ENCODE measurements at places on chromosomes 6 and 20. TPM values are rescaled to one million over a fixed set of nuclear protein-coding genes. Genes with fewer than 3 reads are reported as not detected.

DNA sequence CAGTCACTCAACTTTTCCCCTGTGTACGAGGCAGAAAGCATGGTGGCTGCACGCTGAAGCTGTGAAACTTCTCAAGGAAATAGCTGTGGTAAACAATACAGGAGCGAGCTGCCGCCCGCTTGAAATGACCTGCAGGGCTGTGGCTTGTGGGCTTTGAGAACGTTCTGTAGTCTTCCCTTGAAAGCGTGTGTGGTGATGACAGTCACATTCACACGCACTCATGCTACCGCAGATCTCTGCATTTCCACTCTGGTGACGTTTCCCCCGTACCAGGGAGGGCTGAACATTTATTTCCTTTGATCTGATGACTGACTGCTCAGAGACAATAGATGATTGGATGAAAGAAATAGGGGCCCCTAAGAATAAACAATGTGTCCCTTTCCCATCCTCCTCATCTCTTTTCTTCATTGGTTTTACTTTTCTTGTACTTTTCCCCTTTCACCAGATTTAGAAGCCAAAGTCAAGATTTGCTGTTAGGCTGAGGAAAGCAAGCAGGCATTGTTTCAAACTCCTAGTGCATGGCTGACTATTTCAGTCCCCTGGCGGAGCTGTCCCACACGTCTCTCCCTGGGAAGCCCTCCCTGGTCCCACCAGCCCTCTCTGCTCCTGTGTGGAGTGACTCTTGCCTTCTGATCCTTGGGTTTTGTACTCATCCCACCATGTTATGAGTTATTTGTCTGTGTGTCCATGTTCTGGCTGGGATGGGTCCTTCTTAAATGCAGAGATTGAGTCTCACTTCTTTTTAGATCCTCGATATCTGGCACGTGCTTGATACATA lies 3.9 kb downstream of the SYTL3 start:
- DNase-seq: peak; percentile 99

MAP3K5 gene
- total RNA-seq: 17.8 TPM

DNA sequence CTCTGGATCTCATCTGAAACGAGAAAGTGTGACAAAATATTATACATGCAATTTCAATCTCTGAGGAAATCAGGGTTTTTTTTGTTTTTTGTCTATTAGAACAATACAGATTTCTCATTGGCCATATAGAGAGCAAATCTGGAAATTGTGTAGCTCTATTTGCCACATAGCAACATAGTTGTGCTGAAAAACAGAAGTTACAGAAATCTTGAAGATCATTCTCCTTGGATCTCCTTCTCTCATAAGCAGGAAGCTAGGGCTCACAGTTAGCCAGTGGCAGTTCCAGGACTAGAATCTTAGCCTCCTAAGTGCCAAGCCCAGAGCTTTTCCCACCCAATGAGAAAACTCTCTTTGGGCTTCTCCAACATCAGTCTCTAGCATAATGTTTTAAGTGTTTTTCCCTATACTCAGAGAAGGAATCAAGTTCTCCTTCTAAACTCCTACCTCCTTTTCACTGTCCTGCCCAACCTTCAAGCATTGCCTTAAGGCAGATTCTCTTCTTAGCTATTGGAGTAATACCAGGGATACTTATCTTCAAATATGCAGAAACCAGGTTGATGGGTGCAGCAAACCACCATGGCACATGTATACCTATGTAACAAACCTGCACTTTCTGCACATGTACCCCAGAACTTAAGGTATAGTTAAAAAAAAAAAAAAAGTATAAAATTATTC lies 211.6 kb downstream of the ALDH8A1 start:
- DNase-seq: no peak

DNA sequence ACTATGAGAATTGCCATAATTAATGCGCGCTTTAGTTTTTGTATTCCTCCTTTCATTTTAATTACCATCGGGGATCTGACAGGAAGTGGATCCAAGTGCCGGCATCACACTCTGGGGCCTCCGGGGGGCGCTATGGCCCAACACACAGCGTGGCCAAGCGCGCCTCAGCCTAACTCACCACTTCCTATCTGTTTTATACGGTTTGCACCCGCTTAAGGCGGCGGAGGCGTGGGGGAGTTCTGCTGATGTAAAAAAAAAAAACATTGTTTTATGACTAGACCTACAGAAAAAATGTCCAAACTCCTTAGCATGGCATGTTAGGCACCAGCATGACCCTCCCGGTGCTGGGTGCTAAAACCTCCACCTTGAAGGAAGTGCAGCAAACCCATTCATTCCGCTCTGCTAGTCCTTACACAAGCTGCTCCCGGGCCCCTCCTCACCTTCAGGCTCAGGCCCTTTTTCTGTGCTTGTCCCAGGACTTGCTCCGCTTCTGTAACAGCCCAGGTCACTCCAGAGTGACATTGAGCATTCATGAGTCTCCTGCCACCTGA lies 4.5 kb upstream of the EBF4 start:
- DNase-seq: peak; percentile 84

DNA sequence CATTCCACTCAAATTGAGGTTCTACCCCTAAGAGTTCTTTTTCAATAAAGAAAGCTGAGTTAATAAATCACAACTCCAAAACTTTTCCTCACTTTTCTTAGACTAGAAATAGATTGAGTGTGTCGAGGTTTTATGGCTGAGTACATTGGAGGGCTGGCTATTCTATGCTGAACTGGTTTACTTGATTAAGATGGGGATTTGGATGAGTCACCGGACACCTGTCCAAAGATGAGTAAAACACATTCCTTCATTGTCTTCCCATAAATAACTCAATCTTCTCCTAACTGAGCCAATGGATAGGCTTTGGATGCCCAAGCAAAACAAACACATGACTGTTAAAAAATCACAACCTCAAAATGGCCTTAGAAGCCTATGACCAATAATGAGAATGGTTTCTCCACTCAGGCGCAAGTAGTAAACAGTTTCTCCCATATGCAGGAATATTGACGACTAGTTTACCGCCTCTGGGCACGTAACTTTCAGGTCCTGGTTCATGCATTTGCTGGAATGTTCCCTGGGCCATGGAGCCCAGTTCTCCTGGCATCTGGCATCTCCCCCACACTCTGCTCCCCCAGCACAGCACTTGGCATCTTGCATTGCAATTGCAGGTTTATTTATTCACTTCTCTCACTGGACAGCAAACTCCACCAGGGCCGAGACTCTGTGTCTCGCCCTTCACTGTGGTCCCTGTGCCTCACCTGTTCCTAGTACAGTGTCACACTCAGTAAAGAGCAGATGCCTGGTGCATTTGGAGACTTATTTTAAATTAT lies 43.9 kb downstream of the BCAS1 start:
- DNase-seq: no peak

DNA sequence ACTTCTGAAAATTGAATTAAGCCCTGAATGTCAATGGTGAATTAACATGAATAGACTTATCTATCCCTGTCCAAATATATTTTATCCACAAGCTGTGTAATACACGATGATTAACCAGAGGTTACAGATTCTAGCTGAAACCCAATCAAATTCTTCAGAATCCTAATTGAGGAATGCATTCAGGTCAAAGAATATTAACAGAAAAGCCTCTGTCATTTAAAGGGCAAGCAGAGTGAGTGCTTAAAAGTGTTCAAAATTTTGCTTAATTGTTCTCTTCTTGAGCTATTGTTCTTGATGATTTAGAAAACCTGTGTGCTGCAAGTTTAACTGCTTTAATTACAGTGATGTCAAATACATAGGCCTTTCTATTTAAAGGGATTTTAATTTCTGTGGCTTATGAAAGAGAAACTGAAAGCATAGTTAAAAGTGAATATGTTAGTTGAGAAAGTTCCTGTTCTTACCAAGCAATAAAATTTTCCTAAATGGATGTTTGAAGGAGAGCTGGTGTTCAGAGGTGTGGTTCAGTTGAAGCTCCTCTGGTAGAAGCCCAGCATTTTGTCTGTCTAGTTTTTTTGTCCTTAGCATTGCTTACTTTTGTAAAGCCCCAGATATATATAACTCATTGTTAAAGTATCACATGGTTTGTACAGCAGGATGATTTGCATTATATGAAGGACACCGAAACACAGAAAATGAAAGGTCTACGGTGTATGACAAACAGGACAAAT lies 466.3 kb upstream of the PLCB4 start:
- DNase-seq: no peak

CLIC1 gene
- total RNA-seq: 112 TPM

GRCh38 chr6:39665861-39666260 lies 59.3 kb downstream of the KIF6 start:
- no peak for DNase-seq

GRCh38 chr6:44267252-44267651 lies 1.9 kb upstream of the NFKBIE start:
- DNase-seq: no peak

DNA sequence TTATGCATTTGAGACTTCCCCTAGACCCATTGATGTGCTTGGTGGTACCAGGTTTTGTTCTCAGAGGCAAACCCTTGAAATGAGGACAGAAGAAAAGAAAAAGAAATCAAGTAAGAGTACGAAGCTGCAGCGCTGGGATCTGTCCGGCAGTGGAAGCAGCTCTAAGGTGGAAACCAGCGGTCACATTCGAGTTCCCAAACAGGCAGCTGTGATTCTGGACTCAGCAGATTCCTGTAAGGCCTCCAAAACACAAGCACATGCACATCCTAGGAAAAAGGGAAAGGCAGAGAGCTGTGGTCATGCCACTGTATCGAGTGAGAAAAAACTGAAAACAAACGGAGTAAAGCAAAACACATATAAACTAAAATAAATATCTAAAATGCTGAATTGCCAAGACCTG lies 4.5 kb downstream of the FAM217B start:
- DNase-seq: no peak

DNA sequence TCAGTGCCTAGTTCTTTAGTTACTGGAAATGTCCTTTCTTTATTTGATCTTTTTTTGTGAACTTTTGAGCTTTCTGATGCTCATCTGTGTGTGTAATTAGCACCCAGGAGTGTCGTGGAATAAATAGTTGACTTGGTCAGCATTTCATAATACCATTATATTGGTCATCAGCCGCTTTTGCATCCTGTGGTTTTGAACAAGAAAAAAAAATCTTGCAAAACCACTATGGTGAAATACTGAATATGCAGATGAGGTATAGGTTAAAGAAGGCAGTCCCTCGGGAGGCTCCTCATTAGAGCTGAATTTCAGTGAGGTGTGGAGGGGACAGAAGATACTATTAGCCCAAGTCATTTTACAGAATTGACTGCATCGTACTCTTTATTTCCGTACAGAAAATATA lies 90.1 kb downstream of the FOXO3 start:
- no peak for DNase-seq

- no peak for DNase-seq
Observed at GRCh38 chr20:13355411-13355810, 134.3 kb downstream of the ISM1 start.

DNA sequence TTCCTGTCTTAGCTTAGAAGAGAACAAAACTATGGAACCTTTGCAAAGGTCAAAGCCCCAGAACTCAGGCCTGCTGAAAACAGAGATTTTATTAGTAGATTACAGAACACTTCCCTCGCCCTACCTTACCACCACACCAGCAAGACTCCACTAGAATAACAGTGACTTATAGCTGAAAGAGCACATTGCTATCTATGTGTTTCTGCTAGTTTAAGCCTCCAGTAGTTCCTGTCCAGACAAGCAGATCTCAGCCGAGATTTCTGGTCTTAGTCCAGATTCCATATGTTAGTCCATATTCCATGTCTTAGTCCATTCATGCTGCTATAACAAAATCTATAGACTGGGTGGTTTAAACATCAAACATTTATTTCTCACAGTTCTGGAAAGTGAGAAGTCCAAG lies 412.3 kb upstream of the ID4 start:
- DNase-seq: no peak

DNA sequence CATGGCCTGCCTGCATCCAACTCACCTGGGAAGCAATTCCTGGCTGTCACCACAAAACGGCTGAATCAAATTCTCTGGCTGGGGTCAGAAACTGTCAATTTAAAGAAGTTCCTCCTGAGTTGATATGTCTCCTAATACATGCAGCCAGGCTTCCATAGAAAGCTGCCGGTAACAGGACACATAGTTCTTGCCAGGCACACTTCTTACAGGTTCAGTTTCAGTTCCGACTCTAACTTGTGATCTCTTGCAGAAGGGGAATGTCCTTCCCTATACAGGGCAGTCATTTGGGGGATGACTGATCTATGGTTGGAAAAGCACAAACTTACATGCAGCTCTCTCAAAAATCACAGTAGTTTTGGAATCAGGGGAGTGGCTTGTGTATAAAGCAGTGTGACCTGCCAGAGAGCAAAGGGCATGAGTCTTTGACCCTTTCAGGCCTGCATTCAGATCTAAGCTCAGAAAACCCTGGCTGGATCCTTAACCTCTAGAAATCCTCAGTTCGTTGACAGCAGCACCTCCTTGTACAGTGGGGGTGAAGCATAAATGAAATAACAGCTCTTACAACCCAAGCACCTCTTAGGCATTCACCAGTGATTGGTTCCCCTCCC lies 195.6 kb downstream of the SCP2D1 start:
- DNase-seq: no peak

DNA sequence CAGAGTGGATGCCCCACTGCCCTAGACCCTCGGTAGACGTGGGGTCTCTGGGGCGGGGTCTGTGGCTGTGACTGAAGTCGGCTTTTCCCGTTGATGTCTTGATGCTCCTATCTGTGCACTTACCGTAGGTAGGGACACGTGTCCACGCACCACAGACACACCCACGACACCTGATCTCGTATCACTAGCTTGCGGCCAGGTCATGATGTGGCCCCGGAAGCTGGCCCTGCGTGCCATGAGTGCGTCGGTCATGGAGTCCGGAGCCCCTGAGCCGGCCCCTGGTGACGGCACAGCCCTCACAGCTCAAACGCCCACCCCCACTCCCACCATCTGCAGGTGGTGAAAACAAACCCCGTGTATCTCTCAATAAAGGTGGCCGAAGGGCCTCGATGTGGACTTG lies 33.9 kb upstream of the MRGBP start:
- DNase-seq: no peak

GRCh38 chr20:57001126-57001767 lies 265.2 kb downstream of the BMP7 start:
- DNase-seq: no peak

- no peak for DNase-seq
Observed at GRCh38 chr6:117034971-117035370, 157.9 kb downstream of the RFX6 start.

- DNase-seq: no peak
Observed at GRCh38 chr6:20234136-20234535, 21.9 kb upstream of the MBOAT1 start.

GRCh38 chr6:45148278-45148677 lies 179.9 kb upstream of the RUNX2 start:
- DNase-seq: no peak

HLA-DQA1 gene
- 10.8 TPM for total RNA-seq

PLA2G7 gene
- not detected for total RNA-seq

GRCh38 chr20:46378412-46379009 lies 27.9 kb downstream of the ELMO2 start:
- no peak for DNase-seq

CST7 gene
- total RNA-seq: 28.7 TPM

GRCh38 chr6:32713241-32713640 lies 27.9 kb upstream of the HLA-DQA2 start:
- no peak for DNase-seq

Data from T-cell (primary cell).